ENCODE measurements at places on chromosomes 6 and 20. TPM values are rescaled to one million over a fixed set of nuclear protein-coding genes. Genes with fewer than 3 reads are reported as not detected.

The AGER gene
- total RNA-seq = 1.8 TPM

The ZBTB12 gene
- not detected for total RNA-seq

The DEFB132 gene
- total RNA-seq = not detected

The MUC22 gene
- total RNA-seq = not detected

- DNase-seq = no peak
- H3K4me1 ChIP-seq = peaks cover 21% of the 10 kb centered on the region
- no peaks in the 10 kb centered on the region for H3K36me3 ChIP-seq
- H3K27ac ChIP-seq = no peak overlapping the region
- no peak overlapping the region for H3K4me3 ChIP-seq
These were observed 70.0 kb upstream of the SUPT3H start for GRCh38 chr6:45447716-45448115.

DNA sequence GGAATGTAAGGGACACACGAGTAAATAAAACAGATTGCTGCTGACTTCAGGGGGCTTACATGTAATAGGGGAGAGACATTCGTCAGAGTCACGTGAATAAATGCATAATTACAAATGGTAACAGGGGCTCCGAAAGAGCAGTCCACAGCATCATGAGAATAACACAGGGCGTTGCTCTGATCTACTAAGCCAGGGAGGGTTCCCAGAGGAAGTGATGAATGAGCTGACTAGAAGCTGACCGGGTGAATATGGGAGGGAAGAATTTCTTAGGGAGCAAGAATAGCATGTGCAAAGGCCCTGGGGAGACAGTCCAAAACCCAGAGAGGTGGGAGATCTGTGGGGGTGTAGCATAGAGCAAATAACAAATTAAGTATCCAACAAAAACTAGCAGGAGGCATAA is 2.4 kb downstream of the BPI start:
- H3K4me1 ChIP-seq = no peaks in the 10 kb centered on the region
- H3K27ac ChIP-seq = no peak overlapping the region
- H3K36me3 ChIP-seq = no peaks in the 10 kb centered on the region
- no peak for DNase-seq
- H3K27me3 ChIP-seq = no peaks in the 10 kb centered on the region

DNA sequence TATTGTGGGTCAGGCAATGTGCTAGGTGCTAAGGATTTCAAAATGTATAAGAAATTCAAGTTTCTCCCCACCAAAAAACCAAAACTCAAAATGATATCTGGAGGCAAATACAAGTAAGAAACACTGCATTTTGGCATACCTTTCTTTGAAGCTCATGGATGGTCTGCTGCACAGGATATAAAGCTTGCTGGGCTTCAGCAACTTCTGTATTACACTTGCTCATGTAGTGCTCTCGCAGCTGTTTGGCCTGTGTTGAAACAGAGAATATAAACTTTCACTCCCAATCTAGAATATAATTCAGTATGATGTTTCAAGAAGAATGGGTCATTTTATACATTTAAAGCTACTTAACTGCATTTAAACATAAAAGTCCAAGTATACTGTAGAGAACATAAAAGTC is 39.6 kb downstream of the SHPRH start:
- H3K27ac ChIP-seq = no peak overlapping the region
- no peak for DNase-seq
- peaks cover 41% of the 10 kb centered on the region for H3K36me3 ChIP-seq
- no peaks in the 10 kb centered on the region for H3K27me3 ChIP-seq
- no peaks in the 10 kb centered on the region for H3K4me1 ChIP-seq

DNA sequence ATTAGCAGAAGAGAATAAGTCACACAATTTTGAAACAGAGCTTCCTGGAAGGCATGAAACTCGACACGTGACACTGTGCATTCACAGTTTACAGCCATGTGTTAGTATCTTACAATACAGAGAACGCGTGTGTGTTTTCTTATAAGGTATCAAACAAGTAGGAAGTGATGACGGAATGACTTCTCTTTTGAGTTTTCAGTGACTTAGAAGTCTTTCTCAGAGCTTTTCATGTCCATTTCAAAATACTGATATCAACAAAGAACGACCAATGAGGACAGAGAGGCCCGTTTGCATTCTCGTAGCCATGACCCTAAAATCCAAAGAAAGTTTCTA is 36.6 kb upstream of the DUSP22 start:
- H3K36me3 ChIP-seq = no peaks in the 10 kb centered on the region
- H3K4me1 ChIP-seq = no peaks in the 10 kb centered on the region
- H3K4me3 ChIP-seq = no peak overlapping the region
- no peaks in the 10 kb centered on the region for H3K27me3 ChIP-seq

GRCh38 chr20:62593616-62594015 is 48.7 kb upstream of the SLCO4A1 start:
- no peaks in the 10 kb centered on the region for H3K27me3 ChIP-seq
- no peaks in the 10 kb centered on the region for H3K4me1 ChIP-seq
- H3K36me3 ChIP-seq = no peaks in the 10 kb centered on the region
- no peak overlapping the region for H3K4me3 ChIP-seq
- DNase-seq = no peak

- DNase-seq = no peak
- no peaks in the 10 kb centered on the region for H3K27me3 ChIP-seq
- H3K36me3 ChIP-seq = no peaks in the 10 kb centered on the region
- no peak overlapping the region for H3K27ac ChIP-seq
- H3K4me3 ChIP-seq = no peak overlapping the region
These were observed 22.8 kb downstream of the RGS17 start for GRCh38 chr6:153108315-153108714.

Measured in thoracic aorta (tissue), 2 donors.